ENCODE measurements at places on chromosomes 3 and 15.

GRCh38 chr3:193506921-193507320, 47.8 kb downstream of the ATP13A4 start:
- DNase-seq = no peak

DNA sequence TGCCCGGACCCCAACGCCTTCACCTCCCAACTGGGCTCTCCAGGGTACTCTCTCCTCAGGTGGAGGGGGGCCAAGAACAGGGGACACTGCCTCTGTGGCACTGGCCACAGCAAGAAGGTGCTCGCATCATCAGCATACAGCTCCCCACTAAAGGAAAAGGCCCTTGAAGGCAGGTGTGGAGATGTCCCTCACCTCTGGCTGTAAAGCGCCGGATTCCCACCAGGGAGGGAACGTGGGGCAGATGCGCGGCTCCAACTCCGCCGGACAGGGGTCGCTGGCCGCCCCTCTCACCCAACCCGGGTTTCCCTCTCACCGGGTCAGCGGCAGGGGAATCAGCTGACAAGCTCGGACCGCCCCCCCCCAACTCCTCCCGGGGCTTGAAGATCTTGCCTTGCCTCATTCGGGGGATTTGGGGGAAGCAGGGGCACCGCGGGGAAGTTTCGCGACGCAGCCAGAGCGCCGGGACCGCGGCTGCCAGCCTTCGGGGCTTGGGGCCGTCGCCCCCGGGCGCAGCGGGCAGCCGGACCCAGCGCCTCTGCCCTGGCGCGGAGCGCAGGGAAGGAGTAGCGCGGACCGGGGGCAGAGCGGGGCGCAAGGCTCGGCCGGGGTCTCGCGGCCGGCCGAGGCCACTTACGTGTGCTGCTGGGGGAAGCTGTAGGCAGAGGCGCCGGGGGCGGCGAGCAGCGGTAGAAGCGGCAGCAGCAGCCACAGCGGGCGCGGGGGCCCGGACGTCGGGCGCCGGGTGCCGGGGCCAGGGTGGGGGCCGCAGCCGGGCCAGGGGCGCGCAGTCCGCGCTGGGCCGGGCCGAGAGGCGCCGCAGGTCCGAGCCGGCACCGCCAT, 630 bp downstream of the CACNA2D2 start:
- DNase-seq = no peak

DNA sequence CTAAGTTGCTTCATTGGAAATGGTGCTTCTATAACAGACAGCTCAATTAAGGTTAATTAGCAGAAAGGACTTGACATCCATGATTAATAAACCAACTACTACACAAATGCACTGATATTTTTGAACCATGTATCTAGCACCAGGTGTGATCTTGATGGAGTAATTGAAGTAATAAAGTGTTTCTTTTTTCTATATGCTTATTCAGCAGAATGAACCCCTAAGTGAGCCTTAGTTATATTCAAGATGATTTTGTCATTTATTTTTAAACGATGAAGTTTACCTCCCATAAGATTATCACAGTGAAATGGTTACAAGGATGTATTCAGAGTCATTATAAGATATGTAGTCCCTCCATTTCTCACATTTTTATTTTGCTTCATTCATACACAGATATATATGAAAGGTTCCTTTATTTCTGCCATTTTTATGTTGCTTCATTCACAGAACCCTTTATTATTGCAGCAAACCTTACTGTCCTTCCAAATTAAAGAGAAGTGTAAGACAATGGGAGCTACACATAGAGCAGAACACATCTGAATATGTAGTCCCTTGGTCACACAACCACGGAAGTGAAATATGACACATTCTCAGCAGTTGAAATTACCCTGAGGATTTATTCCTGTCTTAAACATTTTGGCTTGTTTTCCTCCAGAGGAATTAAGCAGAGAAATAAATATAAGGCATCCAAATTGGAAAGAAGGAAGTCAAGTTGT, 295.0 kb downstream of the RAP2B start:
- no peak for DNase-seq

DNA sequence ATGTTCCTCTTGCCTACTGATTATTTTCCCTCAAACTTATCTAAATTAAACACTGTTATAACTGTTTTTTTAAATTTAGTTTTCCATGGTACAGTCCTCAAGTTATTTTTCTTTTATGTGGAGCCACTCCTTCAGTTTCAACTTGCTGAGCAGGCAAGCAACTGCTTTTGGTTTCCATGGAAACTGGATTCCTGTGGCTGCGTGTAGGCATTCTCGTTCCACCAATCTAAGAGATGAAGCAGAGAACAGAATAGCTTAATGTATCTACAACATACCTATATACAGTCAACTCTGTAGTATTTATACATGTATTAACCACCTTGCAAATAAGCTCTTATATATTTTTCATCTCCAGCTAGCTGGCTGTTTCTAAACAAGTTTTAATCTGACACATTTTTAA, 25.8 kb upstream of the ANXA2 start:
- no peak for DNase-seq

DNA sequence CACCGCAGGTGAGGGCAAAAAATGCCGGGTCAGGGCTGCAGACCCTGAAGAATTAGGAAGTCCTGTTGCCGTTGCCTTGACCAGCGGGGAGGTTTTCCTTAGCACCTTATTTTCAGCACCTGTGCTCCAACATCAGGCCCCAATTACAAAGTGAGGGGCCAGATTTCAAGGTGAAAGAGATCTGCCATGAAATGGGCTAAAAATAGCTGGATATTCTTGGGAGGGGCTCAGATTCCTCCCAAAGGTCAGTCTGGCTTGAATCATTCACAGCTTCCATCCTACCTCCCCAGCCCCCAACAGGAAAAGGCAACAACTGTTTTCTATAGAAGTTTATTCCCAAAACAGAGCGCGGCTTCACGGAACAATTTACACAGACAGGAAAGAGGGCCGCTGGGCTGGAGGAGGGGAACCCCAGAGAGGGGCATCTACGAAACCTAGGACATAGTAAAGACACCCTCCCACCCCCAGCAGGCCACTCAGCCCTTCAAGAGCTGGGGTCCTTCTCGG, 941 bp upstream of the SLC26A6 start:
- DNase-seq = no peak
